Fibroblast of skin of left quadriceps (primary cell): ENCODE measurements at places on chromosomes 11 and 22.

- no peak for DNase-seq
Measured at GRCh38 chr11:60334005-60334620, 7.1 kb downstream of the MS4A6E start.

GRCh38 chr11:85359859-85360258 is 267.3 kb downstream of the DLG2 start:
- DNase-seq = no peak

DNA sequence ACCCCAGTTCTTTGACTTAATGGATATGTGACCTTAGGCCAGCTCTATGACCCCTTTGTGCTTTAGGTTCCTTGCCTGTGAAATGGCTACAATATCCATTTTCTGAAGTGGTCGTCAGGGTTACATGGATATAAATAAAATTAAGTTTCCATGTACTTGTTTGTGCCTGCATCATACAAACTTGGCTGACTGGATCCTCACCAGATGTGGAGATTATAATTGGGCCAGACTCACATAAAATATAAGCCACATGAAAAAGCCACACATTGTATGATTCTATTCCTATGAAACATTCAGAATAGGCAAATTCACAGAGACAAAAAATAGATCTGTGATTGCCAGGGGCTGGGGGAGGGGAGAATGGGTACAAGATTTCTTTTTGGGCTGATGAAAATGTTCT is 100.9 kb upstream of the USP47 start:
- DNase-seq = no peak

- no peak for DNase-seq
Measured at GRCh38 chr22:49150801-49151221, 676.9 kb downstream of the BRD1 start.

DNA sequence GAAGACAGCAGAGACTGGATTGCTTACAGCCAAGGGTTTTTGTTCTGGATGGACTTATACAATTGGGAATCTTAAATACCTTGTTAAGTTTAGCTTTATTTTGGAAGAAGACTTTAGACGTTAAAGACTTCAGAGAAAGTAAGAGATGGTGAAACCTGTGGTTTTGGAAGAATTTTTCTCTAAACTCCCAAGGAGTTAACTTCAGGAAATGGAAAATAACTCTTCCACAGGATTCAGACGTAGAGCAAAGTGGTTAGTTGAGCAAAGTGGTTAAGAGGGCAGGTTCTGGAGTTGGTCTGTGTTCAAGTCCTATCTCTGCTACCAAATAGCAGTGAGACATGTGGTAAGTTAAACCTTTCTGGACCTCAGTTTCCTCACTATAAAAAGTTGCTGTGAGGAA is 12.8 kb downstream of the PITPNB start:
- no peak for DNase-seq

DNA sequence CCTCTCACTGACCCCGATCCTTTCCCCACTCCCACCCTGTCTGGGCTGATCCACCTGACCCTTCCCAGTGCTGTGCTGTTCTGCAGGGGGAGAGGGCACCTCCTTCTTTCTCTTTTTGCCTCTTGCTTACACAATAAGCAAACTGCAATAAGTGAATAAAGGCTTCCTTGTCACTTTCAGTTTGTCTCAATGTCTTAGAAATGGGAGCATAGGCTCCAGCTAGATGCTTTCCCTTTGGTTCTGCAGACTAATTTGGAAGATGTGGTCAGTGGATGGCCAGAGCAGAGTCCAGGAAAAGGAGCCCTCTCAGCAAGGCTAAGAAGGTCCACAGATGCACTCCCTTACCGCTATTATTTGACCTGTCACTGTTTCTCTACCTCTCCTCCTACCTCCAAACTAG is 9.4 kb downstream of the OR8B12 start:
- no peak for DNase-seq

DNA sequence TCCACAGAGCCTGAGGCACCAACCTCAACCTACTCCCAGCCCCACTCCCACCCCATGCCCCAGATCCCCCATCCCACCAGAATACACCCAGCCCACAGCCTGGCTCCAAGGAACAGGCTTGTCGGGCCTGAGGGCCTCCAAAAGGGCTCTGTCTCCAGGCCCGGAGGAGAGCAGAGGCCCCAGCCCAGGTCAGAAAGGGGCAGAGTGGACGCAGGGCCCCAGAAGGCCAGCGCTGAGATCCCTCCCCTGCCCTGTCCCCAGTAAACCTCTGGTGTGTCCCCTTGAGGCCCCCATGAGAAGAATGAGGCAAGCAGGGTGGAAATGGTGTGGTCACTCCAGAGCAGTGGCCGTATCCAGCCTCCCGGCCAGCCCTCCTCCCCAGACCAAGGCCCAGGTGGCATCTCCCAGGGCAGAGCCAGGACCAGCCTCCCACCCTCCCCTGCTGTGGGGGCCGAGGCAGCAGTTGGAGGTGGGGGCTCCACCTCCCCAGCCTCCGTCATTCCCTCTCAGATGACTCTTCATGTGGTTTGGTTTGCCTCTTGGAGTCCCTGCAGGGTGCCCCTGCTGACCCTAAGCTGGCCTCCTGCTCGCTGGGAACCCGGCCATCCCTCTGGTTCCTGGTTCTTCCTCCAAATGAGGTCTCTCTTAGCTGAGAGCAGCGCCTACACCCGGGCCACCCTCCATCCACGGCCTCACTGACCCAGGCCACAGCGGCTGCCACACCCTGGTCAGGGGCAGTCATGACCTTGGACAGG is 195.0 kb downstream of the IGLL1 start:
- DNase-seq = no peak

GRCh38 chr11:834371-835316 is 1.9 kb downstream of the CD151 start:
- no peak for DNase-seq

- DNase-seq = no peak
Measured at GRCh38 chr11:6655020-6655789, 404 bp downstream of the DCHS1 start.

DNA sequence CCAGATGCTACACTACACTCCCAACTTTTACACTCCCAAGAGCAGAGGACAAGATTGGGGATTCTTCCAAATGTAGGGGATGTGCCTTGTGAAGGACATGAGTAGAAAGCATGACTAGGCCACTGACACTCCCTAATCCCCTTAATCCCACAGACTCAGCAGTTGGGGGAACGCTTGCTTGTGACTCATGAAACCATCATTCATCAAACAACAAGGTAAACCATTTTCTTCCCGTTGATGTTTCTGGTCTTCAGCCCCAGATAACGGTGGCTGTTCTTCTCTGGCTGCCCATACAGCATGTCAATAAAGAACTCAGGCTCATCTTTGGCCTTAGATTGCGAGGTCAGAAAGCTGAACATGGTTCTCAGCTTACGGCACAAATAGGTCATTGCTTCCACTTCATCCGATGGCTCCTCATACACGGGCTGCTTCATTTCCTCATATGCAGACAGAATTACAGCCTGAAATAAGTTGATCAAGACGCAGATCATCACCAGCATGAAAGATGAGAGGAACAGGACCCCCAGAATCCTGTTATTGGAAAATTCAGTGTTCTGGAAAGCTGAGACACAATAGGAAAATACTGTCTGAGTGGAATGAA is 6.4 kb upstream of the CDPF1 start:
- no peak for DNase-seq

DNA sequence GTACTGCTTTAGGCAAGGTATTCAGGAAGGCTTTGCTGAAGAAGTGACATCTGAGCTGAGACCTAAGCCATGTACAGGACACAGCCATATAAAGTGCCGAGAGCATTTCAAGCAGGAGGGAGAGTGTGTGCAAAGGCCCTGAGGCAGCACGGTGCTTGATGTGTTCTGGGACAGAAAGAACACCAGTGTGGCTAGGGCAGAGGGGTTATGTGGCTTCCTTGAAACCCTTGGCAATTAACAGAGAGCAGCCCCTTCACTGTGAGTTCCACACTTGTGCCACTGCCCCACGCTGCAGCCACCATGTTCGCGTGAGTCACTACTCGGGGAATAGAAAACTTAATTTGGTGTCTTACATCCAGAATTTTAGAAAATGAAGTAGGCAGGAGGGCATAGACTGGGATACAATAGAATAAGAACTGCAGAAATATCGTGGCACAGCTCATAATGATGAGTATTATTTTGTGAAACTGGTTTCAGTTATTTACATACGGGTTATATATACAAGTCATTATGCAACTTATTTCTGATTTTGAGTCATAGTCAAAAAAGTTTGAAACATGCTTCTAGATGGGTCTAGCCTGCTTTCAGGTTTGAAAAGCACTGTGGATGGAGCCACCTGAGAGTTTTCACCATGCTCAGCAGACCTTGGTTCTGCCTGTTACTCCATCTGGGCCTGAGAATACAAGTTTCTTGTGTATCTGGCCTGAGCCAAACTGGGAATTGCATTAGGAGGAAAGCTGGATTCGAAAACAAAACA is 11.8 kb downstream of the IL10RA start:
- DNase-seq = no peak

GRCh38 chr22:26922806-26923205 is 265.4 kb downstream of the MIAT start:
- no peak for DNase-seq

DNA sequence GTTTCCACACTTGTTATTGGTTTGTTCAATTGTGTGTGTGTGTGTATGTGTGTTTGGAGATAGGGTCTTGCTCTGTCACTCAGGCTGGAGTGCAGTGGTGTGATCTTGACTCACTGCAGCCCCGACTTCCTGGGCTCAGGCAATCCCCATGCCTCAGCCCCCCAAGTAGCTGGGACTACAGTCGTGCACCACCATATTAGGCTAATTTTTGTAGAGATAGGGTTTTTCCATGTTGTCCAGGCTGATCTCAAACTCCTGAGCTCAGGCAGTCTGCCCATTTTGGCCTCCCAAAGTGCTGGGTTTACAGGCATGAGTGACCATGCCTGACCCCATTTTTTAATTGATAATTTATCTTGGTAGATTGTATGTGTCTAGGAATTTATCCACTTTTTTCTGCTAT is 263.7 kb downstream of the DYNC2H1 start:
- DNase-seq = no peak

DNA sequence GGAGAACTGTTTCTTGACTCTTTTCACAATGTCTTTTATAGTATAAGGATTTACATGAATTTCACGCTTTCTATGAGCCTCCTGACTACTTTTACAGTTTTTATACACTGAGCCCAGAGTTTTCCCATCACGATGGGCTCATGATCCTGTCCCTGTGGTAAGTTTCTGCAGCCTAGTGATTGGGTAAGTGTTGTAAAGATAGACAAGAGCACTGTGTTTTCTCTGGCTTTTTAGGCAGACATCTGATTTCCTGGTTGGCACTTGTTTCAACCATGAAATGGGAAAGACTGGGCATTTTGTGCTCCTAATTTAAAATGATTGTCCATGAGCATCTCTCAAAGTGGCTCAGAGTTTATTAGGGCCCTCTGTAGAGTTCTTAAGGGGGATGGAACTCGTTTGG is 299.0 kb downstream of the FAT3 start:
- DNase-seq = no peak
